ENCODE measurements at places on chromosomes 5 and 9.

- no peak for DNase-seq
These were observed 23.7 kb upstream of the NPR3 start for GRCh38 chr5:32687499-32687831.

- DNase-seq: no peak
These were observed 17.7 kb downstream of the TTLL11 start for GRCh38 chr9:122075135-122076030.

- DNase-seq: no peak
These were observed 108.3 kb downstream of the DENND1A start for GRCh38 chr9:123821619-123822018.

DNA sequence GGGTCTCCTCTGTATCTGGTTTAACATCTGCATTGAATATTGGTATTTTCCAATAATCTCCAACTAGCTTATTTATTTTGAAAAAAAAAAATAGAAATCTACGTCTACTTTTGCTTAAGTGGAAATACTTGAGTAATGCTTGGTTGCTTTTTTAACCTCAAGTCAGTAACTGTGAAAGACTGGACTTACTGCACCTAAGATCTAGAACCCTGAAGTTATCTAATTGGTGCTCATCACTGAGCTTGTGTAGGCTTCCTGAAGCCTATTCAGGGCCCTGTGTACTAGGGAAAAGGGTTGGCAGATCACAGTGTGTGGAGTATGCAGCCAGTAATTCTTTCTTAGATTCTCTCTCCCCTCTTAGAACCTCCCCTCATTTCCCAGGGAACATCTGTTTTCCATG lies 16.2 kb downstream of the SLC1A1 start:
- no peak for DNase-seq

GRCh38 chr5:30041831-30042385 lies 1151.6 kb upstream of the CDH6 start:
- no peak for DNase-seq

DNA sequence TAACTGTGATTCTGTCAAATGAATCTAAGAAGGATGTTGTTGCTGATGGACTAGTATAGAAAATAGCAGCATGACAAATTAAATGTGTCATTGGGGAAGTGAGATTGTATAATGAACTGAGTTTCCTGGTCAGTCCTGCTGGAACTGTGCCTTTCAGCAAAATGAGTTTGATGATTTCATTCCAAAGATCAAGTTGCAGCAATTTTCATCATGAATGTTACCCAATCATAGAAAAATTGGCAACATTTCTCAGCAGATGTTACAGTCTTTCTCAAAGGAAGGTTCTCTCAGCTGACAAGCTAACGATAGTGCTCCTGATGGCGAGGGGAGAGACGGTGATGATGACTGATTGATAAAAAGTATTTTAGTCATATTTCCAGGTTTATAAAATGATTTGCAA lies 10.7 kb downstream of the PCDHAC2 start:
- DNase-seq: no peak

GRCh38 chr5:59749782-59750520 lies 143.6 kb downstream of the PDE4D start:
- no peak for DNase-seq

DNA sequence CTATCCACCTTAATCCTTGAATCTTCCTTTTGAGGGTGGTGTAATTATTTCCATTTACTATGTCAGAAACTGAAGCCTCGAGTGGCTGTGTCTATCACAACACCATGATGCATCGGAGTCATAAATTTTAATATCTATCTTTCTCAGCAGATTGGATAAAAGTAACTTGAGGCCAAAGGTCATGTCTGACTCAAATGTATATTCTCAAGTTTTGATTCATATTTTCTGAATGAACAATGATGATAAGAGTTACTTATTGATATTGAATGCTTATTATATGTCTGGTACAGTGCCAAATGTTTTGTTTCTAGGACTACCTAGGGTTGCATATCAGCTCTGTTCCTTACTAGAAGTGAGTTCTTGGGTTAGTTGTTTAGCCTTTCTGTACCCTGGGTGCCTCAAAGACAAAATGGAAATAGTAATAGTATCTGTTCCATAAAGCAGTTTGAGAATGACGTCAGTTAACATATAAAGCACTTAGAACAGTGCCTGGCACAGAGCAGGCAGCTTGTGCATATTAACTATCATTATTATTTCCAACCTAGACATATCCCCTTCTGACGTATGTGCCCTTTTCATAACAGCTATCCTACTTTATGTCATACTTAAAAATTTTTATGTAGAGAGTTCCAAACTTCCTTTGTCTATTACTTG lies 42.6 kb downstream of the PRDM6 start:
- DNase-seq: no peak

Data from DMS79 (cell line).